AG09319 (cell line): ENCODE measurements at places on chromosomes 2 and 18.

DNA sequence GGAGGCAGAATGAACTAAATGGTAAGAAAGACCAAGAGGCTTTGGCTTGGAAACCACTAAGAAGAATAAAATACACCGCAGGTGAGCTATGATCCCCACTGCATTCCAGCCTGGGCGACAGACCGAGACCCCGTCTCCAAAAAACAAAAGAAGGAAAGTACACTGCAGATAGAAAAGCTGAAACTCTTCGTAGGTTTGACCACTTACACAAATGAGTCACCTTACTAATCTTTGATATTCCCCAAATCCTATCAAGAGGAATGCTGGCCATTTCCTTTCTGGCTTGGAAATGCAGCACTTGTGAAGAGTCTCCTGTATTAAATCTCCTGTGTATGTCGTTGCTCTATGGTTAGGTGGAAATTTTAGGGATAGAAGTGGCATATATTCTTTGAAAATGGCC is 108.8 kb downstream of the MTCL1 start:
- DNase-seq = no peak

DNA sequence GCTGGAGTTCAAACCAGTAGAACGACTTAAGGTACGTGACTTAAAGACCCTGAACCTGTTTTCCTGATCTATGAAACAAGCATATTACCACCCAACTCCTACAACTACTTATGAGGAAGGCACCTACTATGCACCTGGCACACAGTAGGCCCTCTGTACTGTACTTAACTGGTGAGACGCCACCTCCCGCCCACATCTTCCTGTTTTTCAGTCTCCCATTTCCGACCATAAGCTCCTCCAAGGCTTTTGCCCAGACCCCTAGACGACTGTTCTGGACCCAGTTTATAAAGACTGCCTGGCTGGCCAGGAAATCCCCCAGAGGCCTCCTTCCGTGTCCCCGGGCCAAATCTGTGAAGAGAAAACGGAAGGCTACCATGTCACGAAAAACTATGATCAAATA is 1.5 kb downstream of the GALNT14 start:
- no peak for DNase-seq

GRCh38 chr2:158953454-158953853 is 15.0 kb upstream of the TANC1 start:
- no peak for DNase-seq

DNA sequence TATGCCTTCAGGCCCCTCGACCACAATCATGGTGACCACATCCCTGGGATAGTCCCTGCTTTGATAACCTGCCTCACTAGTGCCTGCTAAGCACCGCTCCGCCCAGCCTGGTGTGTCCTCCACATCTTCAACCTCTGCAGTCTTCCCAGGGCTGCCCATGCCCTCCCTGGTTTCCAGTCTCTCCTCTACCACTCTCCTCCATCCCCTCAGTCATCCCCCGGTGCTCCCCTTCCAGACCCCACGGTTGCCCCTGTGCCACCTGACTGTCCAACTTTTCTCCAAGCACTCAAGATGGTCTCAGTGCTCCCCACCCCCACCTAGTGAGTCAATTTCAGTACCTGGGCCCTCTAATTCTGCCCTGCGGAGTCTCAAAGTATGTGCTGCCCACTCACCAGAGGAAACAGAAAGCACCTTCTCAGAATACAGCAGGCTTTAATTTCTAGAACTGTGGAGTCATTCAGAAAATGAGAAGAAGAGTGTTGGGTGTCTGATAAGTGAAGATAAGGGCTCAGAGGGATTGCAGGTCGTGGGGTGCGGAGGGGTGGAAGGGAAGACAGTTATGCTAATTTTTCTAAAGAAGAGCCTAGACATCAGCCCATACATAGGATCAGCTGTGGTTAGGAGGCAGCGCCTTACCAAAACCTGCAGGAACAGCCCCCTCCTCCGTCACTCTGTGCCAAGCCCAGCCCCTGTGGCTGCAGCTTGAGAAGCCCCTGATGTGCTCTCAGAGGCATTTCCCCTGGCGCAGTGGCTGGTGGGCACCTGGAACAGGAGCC is 53.6 kb upstream of the CAB39 start:
- DNase-seq = no peak

DNA sequence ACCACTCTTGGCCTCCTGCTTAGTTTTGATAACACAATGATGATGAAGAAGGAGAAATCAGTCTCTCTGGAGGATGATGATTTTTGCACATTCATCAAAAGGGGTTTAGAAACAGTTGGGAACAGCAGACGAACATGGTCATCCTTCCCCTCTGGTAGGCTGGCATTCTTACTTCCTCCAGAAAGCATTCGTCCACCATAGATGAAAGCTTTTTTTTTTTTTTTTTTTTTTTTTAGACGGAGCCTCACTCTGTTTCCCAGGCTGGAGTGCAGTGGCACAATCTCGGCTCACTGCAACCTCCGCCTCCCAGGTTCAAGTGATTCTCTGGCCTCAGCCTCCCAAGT is 43.5 kb upstream of the TTC39C start:
- DNase-seq = no peak

DNA sequence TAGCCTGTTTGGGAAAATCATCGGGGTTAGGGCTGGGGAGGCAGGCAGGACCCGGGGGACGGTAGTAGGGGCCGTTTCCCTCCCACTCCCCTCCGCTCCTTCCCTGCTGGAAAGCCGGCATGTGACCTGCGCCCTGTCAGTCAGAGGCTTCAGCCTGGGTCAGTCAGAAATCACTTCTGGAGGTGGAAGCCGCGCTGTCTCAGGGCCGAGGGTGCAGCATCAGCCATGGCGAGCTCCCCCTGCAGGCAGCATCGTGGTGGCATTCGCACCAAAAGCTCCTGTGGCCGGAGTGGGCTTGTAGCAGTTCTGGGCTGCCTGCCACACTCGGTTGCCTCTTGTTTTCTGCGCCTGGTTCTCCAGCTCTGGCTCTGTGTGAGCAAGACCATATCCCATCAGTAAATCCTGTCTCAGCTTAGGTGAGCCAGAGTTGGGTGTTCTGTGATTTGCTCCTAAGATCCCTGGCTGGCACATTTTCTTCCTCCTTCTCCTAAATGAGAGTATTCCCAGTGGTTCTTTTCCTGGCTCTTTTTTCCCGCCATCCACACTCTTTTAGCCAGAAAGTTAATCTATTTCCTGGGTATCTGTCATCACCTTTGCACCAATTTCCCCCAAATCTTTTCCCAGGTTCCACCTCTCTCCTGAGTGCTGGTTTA is 123.9 kb upstream of the CD302 start:
- DNase-seq = no peak

DNA sequence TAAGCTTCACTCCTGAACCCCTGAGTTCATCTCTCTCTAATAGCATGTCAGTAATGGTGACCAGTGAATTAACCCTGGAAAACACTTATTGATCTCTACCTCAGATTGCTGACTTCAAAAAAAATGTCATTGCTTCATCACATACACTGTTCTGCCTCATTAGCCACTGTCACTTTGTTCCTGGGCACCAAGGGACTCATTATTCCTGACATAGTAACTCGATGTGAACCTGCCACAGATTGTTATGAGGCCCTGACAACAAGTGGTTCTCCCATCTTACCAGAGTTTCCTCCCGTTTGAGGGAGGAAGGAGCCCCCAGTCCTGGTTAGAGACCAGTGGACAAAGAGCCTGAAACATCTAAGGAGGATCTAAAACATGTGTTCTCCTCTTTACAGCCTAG is 403.3 kb upstream of the SMIM21 start:
- DNase-seq = no peak

- peak; percentile 19 for DNase-seq
Measured at GRCh38 chr18:9950289-9951016, 36.6 kb downstream of the VAPA start.

GRCh38 chr2:15038366-15039364 is 406.1 kb downstream of the LRATD1 start:
- no peak for DNase-seq

DNA sequence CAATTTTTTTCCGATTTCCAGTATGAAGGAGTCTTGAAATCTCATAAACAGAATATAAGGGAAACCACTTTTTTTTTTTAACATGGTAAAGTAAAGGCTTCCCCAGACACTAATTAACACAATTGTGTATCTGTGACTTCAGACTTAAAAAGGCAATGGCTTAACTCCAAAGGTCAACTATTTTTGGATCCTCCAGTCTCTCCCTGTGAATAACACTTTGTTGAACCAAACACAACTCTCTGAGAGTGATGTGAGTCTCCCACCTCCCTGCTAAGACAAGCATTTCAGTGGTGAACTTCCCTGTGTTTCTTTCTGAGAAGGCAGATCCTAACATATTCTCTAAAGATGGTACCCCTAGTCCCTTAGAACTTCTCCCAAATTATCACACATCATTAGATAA is 219.6 kb upstream of the RBBP8 start:
- no peak for DNase-seq

DNA sequence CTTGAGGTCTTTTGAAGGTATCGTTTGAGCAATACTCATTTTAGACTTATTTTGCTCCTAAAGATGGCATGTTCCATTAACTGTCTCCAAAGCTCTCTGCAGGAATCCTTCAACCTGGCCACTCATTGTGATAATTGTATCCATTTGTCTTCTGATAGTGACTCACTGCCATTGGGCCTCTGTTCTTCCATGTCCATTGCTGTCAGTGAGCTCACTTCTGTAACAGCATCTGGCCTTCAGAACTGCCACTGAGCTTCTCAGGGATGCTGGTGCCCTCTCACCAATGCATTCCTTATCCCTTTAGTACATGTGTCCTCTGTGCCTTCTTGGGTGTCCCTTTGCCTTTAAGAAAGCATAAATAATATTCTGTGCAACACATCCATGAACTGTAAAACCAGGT is 71.6 kb downstream of the MREG start:
- DNase-seq = no peak

DNA sequence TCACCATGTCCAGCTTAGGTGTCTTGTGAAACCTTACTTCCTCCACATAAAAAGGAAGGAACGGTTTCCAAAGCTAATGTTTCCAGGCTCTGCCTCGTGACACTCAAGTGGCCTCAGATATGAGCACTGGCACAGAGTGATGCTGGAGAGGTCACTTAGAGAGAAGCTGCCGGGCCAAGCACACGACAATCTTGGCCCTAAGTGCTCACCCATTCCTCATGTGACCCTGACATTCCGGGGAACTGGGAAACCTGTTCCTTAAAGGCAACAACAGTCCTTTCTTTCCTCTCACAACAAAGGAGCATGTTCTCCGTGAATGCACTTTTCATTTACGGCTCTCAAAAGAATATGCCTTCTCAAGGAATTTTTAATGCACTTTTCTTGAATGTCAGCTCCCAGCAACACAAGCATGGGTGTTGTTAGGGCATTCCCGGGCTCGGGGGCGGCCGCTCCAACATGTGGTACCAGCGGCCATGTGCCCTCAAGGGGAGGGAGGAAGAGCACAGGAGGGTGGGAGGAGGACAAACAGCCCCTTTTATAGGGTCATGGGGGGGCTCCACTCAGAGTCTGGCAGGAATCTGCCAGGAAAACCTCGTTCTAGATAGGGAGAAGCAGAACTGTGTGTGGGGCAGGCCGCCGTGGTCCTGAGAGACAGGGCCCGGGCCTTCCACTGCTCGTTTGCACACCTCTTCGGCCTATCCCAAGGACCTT is 118.6 kb downstream of the MBP start:
- no peak for DNase-seq

- DNase-seq = no peak
Measured at GRCh38 chr2:230748087-230748486, 35.4 kb downstream of the CAB39 start.

- no peak for DNase-seq
Measured at GRCh38 chr2:171893196-171893823, 734 bp downstream of the SLC25A12 start.

GRCh38 chr2:72423756-72424155 is 276.1 kb upstream of the CYP26B1 start:
- DNase-seq = no peak

- no peak for DNase-seq
Measured at GRCh38 chr18:33156906-33157470, 283.5 kb downstream of the CCDC178 start.

GRCh38 chr2:133415210-133415876 is 152.9 kb downstream of the NCKAP5 start:
- DNase-seq = no peak

DNA sequence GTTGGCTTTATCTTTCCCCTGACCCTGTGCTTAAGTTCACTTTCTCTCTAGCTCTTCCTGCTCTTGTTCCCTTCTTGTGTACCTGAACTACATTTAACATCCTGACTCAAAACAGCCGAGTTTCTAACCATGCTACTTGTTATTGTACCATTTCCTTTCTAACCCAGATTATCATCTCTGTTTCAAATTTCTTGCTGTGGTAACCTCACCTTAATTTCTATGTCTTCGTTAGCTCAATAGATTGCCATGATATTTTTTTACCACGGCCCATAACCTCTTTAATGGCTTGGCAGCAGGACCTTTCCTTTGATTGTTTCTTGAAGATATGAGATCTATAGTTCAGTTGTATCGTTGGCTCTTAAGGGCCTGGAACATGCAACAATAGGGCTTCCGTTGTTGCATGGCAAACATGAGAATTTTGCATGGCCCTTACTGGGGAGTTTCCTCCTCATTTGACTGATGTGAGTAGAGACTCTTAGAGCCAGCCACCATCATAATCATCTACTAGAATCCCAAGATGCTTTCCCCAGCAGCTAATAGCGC is 11.1 kb downstream of the CFAP36 start:
- no peak for DNase-seq

DNA sequence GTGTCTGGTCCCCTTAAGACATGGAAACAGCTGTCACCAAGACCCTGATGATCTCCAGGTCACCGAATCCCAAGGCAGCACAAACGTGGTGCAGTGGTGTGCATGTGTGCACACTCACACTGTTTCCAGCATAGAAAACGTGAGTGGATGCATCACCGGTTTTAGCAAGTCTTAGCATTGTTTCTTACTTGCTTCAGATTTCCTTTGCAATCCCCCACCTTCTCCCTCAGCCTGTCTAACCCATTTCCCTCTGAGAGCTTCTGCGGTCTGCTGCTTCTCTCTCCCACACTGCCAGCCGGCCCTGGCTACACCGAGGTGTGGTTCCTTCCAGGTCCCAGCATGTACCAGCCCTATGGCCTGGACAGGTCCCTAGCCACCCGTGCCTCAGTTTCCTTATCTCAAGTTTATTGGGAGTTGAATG is 343.4 kb upstream of the HS6ST1 start:
- DNase-seq = no peak

DNA sequence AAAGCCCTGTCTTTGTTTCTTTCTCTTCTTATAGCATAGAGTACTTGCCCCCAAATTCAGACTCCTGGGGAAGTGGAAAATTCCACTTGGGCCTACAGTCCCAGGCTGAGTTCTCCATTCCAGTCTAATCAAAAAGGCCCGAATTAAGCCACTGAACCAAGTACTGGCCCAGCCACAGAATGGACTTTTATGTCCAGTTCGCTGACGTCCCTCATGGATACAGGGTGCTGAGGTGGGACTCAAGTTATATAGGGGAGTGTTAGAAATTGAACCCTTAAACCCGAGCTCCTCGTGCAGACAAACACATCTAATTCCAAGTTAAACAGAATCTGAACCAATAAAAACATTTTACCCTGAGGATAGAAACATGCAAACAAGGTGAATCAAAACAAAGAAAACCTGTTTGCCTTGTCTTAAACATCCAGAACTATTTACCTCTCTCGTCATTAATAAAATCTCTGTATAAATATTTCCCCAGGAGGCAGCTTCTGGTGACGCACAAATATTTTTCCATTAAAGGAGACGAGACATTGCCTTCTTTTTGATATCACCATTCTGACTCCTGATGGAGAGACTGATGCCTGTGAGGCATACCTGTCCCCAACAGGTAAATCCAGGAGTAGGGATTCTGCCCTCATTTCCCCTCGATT is 136.8 kb upstream of the ARL4C start:
- no peak for DNase-seq

GRCh38 chr18:47895565-47896250 is 34.8 kb downstream of the SMAD2 start:
- DNase-seq = no peak
